T-helper 2 cell treated with Interferon-gamma antibody and Interleukin-4, amounts not matched to agents 5 μg/mL and 100 μg/mL, for 36 hours (primary cell): ENCODE measurements at places on chromosomes 16 and 17.
A peak's percentile ranks its signal among the peaks of the same experiment; 100 is the strongest.

DNA sequence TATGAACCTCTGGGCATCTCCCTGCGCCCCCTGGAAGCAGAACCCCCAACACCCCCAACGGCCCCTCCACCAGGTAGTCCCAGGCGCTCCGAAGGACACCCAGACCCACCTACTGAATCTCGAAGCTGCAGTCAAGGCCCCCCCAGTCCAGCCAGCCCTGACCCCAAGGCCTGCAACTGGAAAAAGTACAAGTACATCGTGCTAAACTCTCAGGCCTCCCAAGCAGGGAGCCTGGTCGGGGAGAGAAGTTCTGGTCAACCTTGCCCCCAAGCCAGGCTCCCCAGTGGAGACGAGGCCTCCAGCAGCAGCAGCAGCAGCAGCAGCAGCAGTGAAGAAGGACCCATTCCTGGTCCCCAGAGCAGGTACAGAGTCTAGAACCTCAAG lies 1.5 kb downstream of the BCL6B start:
- H3K27ac ChIP-seq = no peak overlapping the region
- H3K36me3 ChIP-seq = no peaks in the 10 kb centered on the region
- H3K4me1 ChIP-seq = peaks cover 38% of the 10 kb centered on the region
- H3K4me3 ChIP-seq = no peak overlapping the region
- H3K27me3 ChIP-seq = no peaks in the 10 kb centered on the region
- no peak for DNase-seq

DNA sequence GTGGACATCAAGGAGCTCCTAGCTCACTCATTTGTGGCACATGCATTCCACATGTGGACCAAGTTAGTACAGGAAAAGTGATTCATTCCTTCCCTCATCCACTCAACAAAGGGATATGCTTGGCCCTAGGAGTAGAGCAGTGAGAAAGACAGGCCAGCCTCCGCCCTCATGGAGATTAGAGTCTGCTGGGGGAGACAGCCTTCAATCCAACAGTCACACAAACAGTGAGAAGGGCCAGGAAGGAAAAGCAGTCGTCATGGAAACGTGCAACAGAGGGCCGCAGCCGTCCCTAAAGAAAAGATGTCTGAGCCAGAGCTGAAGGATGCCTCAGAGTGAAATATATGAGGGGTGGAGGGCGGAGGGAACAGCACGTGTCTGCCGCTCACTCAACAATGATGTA lies 109.9 kb downstream of the VPS53 start:
- H3K4me1 ChIP-seq = peaks cover 5% of the 10 kb centered on the region
- peaks cover 14% of the 10 kb centered on the region for H3K36me3 ChIP-seq
- no peak for DNase-seq
- H3K4me3 ChIP-seq = no peak overlapping the region
- H3K27ac ChIP-seq = no peak overlapping the region
- H3K27me3 ChIP-seq = no peaks in the 10 kb centered on the region

- no peaks in the 10 kb centered on the region for H3K27me3 ChIP-seq
- H3K4me1 ChIP-seq = no peaks in the 10 kb centered on the region
- no peak overlapping the region for H3K4me3 ChIP-seq
- H3K36me3 ChIP-seq = no peaks in the 10 kb centered on the region
- no peak for DNase-seq
Observed at GRCh38 chr17:14468858-14469257, 168.0 kb downstream of the HS3ST3B1 start.

GRCh38 chr17:42050393-42051012 lies at the start of gene C17orf113:
Gene C17orf113, minus strand, starts transcription at chr17:42050601. Its CDS starts 7,225 bp downstream, at chr17:42043376.
- H3K4me1 ChIP-seq = peaks cover 7% of the 10 kb centered on the region
- DNase-seq = peak; percentile 20
- no peaks in the 10 kb centered on the region for H3K36me3 ChIP-seq
- H3K27ac ChIP-seq = no peak within 1 kb of the TSS

DNA sequence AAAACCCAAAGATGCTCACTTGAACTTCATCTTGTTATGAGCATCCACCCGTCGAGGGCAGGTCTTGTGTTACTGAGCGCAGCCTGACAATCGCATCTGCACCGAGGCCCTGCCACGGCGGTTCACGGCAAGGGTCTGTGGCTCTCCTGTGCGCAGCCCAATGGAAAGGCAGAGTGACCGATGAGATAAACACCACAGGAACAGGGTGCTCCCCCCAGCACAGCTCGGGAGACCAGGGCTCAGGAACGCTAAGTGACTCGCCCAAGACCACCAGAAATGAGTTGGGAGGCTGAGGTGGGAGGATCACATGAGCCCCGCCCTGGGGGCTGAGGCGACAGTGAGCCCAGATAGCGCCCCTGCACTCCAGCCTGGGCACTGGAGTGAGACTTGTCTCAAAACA lies 134.7 kb downstream of the ANKRD11 start:
- H3K4me1 ChIP-seq = peaks cover 68% of the 10 kb centered on the region
- H3K4me3 ChIP-seq = no peak overlapping the region
- no peak for DNase-seq
- no peak overlapping the region for H3K27ac ChIP-seq
- H3K27me3 ChIP-seq = no peaks in the 10 kb centered on the region

- no peak overlapping the region for H3K27ac ChIP-seq
- no peak overlapping the region for H3K4me3 ChIP-seq
- peaks cover 9% of the 10 kb centered on the region for H3K4me1 ChIP-seq
- H3K36me3 ChIP-seq = no peaks in the 10 kb centered on the region
- no peak for DNase-seq
Observed at GRCh38 chr17:29597361-29598172, 4.6 kb downstream of the ANKRD13B start.

DNA sequence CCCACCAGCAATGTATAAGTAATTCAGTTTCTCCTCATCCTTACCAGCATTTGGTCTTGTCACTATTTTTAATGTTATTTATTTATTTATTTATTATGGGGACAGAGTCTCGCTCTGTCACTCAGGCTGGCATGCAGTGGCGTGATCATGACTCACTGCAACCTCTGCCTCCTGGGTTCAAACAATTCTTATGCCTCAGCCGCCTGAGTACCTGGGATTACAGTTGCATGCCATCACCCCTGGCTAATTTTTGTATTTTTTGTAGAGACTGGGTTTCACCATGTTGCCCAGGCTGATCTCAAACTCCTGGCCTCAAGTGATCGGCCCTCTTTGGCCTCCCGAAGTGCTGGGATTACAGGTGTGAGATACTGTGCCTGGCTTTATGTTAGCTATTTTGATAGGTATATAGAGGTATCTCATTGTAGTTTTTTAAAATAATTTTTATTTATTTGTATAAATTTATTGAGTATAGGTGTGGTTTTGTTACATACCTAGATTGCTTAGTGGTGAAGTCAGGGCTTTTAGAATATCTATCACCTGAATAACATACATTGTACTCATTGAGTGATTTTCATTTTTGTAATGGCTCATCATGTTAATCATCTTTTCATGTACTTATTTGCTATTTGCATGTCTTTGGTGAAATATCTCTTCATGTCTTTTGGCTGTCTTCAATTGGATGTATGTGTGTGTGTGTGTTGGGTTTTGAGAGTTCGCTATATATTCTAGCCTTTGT lies 53.3 kb downstream of the TANC2 start:
- no peaks in the 10 kb centered on the region for H3K27me3 ChIP-seq
- DNase-seq = no peak
- H3K4me3 ChIP-seq = no peak overlapping the region
- H3K27ac ChIP-seq = no peak overlapping the region

GRCh38 chr17:82923366-82924113 lies 83.7 kb upstream of the ZNF750 start:
- H3K27ac ChIP-seq = no peak overlapping the region
- H3K27me3 ChIP-seq = no peaks in the 10 kb centered on the region
- H3K4me1 ChIP-seq = no peaks in the 10 kb centered on the region
- H3K4me3 ChIP-seq = no peak overlapping the region
- peaks cover 43% of the 10 kb centered on the region for H3K36me3 ChIP-seq

DNA sequence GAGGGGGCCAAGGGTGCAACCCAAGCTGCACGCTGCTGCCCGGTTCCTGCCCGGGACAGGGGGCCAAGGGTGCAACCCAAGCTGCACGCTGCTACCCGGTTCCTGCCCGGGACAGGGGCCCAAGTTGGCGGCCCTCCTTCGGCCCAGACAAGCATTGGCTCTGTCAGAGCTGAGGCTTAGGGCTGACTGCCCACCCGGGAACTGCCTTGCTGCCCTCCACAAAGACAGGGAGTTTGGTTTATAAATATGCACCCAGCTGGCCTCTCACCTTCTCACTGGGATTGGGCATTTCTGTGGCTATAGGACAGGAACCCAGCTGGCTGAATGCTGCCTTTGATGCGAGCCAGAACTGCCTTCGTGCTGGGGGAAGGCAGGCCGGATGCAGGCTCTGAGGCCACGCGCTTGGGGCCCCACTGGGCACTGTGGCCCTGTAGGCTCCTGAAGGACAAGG lies 105.7 kb downstream of the IRX5 start:
- H3K36me3 ChIP-seq = no peaks in the 10 kb centered on the region
- no peak overlapping the region for H3K4me3 ChIP-seq
- DNase-seq = no peak

DNA sequence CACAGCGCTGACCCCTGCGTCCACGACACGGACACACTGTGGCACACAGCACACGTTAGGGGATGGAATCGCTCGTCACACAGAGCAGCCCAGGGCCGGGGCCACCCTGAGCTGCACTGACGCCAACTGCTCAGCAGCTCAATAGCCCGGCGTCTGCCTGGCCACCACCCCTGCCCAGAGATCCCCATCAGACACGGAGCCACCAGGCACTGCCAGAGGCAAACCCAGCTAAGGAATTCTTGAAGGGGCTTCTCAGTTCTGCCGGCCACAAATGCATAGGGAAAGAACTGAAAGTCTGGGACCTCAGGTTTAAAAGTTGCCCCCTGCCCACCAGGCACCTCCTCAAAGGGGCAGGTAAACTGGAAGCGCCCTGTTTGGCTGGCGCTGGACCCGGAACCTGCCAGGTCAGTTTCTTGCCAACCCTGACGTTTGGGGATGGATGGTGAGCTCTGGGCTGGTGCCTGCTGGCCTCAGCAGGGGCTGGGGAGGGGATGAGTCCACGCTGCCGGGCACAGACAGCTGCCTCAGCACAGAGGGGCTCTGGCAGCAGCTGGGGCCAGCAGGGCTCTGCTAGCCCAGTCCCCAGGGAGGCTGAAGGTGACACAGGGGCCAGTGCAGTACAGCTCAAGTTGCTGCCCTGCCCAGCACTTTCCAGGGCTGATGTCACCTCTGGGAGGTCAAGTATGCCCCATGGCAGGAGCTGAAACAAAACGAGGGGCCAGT lies 33.2 kb downstream of the TIMM22 start:
- H3K4me3 ChIP-seq = no peak overlapping the region
- no peak for DNase-seq
- no peaks in the 10 kb centered on the region for H3K27me3 ChIP-seq

DNA sequence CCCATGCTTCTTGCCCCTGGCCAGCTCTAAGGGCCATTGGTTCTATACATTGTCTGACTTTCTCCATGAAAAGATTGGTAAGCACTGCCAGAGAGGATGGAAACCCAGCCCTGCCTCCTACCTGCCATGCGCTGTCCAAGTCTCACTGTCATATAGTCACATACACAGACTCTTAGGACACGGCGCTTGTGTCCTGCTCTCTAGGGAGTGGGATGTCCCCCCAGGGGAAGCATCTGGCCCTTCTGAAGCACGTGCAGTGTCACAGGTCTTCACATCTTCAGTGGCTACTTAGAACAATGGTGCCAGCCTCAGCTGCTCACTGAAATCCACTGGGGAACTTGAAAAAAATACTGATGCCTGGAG lies 38.7 kb downstream of the MYO18A start:
- peak overlapping the region; percentile 94 for H3K4me3 ChIP-seq
- H3K4me1 ChIP-seq = peaks cover 60% of the 10 kb centered on the region
- no peaks in the 10 kb centered on the region for H3K27me3 ChIP-seq
- no peak for DNase-seq

DNA sequence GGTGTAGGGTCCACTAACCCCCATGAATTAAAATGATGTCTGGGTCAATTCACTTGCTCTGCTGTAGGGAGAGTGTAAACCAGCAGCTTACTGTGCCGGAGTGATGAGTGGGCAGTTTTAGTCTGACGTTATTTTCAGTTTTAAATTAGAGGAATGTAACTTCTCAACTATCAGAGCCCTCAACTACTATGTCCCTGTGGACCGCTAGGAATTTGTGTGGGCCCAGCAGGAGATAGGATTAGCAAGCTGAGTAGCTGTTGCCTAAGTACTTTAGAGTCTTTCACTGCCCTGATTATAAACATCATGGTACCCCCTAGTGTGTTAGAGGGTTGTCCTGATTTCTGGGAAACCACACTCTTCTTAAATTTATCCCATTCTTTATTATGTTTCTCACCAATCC lies 11.4 kb downstream of the MARVELD3 start:
- H3K27ac ChIP-seq = no peak overlapping the region
- DNase-seq = no peak

DNA sequence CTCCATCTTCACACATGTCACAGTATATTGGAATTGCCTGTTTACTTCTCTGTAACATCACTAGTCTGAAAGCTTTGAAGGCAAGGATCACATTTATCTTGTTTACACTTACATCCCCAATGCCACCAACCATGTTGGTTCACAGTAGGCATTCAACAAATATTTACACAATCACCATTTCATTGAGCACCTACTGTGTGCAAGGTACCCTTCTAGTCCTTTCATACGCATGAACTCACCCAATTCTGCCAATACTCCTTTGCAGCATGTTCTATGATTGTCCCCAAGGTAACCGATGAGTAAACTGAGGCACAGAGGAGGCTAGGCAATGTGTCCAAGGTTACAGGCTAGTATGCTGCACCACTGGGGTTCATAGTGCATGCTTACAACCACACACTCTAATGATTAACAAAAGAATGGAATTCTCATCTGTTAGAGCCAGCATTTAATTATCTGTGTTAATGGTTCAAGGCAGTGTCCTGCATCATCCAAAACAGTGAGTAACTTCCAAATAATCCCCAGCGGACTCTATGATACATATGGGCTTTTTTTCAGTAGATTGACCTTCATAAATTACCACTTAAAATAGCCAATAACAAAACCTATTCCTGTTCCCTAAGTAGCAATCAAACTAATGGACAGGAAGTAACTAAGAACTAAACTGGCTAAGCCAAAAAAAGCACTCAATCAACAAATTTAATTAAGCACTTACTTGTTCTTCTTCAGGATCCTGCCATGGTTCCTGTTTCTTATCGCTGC lies 364.5 kb upstream of the XYLT1 start:
- H3K4me3 ChIP-seq = no peak overlapping the region
- no peak for DNase-seq
- H3K4me1 ChIP-seq = no peaks in the 10 kb centered on the region
- no peaks in the 10 kb centered on the region for H3K36me3 ChIP-seq
